Stimulated activated CD8-positive, alpha-beta memory T cell treated with anti-CD3 and anti-CD28 coated beads, Interleukin-15, amount 100 ng/mL, for 48 hours (primary cell): ENCODE measurements at places on chromosomes 1 and 21.
A peak's percentile ranks its signal among the peaks of the same experiment; 100 is the strongest.

DNA sequence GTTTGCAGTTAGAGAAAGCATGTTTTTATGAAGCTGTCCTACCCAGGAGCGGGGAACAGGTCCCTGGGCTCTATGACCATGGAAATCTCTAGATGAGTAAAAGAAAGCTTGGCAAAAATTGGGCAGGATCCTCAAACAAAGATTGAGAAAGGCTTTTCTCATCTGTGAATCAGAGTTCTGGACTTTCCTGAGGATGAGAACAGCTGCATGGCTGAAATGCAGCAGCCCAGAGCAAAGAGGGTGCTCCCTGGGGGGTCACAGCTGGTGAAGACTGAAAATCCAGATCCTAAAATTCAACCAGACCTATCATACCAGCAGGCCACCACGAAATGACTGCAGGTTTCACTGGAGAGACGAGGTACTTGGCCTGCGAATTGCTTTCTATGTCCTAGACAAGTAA, 65.7 kb upstream of the APP start:
- no peak for DNase-seq

- no peak for DNase-seq
These were observed 6.0 kb downstream of the PTTG1IP start for GRCh38 chr21:44867464-44867863.

- no peak for DNase-seq
These were observed 27.4 kb downstream of the DTL start for GRCh38 chr1:212062832-212063438.

DNA sequence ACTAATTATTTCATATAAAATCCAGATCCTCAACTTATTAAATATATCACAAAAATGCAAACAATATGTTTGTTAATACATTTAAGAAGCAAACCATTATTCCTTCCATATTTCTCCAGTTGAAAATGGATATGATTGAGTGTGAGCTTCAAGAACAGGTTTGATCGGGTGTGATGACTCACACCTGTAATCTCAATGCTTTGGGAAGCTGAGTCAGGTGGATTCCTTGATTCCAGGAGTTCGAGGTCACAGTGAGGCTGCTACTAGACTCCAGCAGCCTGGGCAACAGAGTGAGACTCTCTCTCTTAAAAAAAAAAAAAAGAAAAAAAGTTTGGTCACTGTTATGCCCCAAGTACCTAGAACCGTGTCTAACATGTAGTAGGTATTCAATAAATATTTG, 42.9 kb upstream of the RRP15 start:
- no peak for DNase-seq

- no peak for DNase-seq
These were observed 60.8 kb upstream of the PRKACB start for GRCh38 chr1:84083307-84083706.

GRCh38 chr1:11708554-11709350, 17.2 kb downstream of the DRAXIN start:
- DNase-seq, result no peak

DNA sequence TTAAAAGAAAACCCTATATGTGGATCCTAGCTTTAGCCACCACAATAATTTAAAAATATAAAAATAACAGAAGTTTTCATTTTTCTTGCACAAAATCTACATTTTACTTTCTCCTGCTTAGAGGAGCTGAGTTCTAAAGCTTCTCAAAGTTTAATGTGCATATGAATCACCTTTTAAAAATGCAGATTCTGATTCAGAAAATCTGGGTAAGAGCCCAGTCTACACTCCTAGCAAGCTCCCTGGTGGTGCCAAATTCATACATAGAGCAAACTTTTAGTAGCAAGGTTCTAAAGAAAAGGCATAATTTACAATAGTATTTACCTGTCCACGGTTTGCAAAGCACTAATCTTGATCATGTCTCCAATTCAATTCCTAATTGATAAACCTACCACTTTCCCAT, 19.3 kb downstream of the RSBN1 start:
- no peak for DNase-seq

DNA sequence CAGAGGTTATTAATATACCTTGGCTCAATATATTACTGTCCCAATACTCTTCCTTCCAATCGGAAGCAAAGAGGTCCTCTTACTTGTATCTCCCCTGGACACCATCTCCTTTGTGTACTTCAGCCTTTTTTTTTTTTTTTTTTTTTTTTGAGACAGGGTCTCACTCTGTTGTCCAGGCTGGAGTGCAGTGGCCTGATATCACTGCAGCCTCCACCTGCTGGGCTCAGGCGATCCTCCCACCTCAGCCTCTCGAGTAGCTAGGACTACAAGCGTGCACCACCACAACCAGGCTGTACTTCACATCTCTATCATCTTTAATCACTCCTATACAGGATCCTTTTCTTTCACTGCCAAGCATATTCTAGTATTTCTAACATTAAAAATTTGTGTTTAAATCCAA, 2.8 kb upstream of the DARS2 start:
- DNase-seq, result no peak

DNA sequence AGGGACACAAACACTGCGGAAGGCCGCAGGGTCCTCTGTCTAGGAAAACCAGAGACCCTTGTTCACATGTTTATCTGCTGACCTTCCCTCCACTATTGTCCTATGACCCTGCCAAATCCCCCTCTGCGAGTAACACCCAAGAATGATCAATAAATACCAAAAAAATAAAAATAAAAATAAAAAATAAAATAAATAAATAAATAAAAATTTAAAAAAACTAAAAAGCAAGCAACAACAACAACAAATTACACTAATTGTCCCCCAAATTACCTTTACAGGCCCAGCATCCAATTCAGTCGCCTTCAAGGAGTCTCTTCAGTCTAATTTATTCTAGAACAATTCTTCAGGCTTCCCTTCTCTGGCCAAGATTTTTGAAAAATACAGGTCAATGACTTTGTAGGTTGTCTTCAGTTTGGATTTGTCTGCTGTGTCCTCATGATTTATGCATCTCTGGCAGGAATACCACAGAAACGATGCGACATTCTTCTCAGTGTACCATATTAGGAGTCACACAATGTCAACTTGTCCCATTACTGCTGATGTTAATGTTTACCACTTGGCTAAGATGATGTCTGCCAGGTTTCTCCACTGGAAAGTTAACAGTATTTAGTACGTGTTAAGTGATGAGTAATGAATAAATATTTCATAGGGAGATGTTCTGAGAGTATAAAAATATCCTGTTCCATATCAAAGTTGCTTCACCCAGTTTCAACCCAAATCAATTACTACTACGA, 20.3 kb upstream of the BMP8B start:
- DNase-seq, result no peak

- DNase-seq, result no peak
These were observed 27.6 kb downstream of the CD244 start for GRCh38 chr1:160834945-160835565.

DNA sequence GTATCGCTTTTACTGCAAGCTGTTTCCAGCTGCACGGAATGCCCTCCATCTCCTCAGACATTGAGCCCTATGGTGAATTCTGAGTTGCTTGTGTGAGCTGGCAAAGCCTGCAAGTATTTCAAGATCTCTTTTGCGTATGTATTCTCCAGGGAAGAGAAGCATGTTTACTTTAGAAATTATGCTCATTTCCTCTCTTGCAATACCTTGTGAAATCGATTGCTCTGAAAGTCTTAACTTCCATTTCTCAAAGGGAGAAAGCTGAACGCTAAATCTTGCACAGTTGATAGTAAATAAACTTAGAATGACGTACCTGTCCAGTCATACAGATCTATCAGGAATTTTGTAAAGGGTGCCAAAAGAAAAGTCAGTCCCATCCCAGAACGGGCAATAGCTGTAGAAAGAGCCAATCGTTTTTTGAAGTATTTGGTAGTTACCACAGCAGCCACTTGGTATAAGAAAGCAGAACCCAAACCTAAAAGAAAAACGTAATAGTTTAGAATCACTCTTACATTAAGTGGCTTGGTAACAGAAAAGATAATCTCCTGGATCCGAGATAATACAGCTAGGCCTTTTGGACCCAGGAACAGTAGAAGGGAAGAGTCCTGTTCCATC, 10.0 kb downstream of the SLC16A4 start:
- DNase-seq, result no peak

GRCh38 chr1:203516906-203517305, 23.0 kb downstream of the OPTC start:
- DNase-seq, result no peak

DNA sequence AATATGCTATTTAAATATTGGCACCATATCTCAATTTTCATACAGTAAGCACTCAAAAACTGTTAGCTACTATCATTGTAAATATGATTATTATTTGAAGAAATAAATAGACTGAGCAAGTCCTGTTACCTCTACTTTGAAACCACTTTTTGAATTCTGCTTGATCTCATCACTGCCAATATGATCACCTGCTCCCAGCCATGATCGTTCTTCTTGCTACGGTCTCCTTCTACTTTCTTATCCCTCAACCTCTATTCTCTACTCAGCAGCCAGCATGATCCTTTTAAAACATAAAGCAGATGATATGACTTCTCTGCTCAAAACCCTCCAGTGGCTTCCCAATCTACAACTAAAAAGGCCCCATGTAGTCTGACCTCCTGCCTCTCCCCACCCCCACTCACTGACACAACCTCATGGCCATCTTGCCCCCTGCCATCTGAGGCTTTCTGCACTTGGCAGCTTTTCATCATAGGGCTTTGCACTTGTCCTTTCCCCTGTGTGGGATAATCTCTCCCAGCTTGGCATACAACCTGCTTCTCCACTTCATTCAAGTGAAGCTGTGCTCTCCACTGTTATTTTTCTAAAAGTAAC, 27.2 kb downstream of the CD34 start:
- no peak for DNase-seq

- DNase-seq, result no peak
These were observed 102.4 kb upstream of the TLR5 start for GRCh38 chr1:223245411-223245810.

DNA sequence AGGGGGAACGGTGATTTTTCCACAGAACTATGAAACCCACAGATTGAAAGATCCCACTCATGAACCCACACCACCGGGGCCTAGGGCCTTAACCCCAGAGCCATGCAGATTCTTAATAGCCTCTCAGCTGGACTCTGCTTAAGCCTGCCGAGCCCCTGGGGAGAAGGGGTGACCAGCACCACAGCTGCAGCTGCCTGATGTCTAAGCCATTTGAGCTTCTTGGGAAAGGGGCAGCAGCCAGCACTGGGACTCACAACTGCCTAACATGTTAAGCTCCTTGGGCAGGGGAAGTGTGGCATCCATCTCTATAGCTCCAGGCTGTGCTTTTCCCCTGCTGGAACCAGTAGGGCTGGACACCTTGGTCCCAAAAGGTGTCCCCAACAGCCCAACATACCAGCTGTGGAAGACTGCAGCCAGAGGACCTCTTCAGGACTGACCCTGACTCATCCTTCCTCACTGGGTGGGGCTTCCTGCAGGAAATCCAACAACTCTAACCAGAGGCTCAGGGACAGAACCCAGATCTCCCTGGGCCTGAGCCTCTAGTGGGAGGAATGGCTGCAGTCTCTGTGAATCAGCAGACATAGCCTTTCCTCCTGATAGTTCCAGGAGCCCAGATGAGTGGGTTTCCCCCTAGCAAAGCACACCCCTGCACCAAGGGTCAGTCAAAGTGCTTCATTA, 34.6 kb upstream of the FMO3 start:
- no peak for DNase-seq

DNA sequence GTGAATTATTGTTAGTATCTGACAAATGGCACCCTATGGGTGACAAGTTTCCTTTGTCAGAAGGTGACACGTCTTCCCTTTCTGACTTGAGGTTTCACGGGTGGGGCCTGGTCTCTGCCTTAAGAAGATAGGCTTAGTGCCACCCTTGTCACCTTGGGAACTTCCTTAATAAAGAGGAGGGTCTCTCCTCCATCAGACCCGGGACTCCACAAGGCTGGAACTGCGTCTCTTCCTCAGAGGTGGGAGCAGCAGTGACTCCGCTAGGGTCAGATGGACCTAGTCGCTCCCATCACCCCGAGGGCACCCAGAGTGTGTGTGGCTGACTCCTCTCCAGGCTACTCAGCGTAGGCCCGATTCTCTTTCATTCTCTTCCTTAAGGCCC, 774 bp upstream of the WDTC1 start:
- peak; percentile 4 for DNase-seq

GRCh38 chr1:19427087-19427781, 58.1 kb downstream of the CAPZB start:
- no peak for DNase-seq

DNA sequence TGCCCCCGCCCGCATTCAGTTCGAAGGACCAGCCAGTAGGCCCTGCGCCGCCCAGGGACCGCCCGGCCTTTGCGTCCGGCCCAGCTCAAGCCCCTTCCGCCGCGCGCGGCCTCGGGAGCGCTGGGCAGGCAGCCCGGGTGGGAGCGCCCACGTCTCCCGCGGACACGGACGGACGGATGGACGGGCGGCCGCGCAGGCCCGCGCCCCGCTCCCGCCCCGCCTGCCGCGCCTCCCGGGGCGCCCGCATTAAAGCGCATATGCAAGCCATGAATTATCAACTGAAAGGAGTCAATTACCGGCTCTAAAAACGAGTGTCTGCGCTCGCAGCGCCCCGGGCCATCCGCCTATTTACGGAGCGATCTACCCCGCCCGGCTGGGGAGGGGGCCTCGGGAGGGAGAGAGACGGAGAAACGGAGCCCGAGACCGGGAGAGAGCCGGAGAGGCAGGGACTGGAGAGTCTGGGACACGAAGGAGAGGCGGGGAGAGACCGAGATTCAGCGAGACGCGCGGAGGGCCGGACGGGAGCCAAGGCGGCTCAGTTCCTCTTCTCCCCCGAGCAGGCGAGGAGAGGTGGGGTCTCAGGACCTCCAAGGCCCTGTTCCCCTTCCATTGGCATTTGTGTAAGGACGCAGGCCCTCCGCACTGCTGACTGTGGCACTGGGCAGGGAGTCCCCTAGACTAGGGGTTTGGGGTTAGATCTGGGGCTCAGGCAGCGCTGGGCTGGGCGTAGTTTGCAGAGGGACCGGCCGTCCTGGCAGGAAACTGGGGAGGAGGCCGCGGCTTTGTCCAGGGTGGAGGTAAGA, 41.3 kb upstream of the DMBX1 start:
- DNase-seq, result no peak

DNA sequence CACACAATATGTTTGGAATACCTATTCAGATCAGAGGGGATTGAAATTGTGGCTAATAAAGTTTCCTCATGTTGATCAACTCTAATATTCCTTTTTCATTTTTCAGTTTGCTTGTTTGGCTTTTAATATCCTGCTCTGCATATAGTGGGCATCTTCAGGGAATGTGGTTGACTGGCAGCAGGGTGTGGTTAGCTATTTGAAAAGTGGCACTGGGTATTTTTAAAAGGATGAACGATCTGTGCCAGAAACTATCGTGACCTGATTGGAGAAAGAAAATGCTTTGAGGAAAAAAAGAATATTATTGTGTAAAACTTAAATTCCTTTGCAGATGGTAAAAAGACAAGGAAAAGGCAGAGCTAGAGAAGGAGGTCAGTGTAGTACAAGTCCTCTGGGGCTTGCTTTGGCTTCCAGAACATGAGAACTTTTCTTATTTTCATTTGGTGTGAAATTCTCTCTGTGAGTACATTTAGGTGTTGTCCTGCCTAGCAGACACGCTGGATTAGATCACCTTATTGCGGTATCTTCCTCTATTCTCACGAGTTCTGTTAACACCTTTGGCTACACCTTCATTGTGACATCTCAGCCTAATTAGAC, 329.7 kb upstream of the SNX7 start:
- DNase-seq, result no peak

- no peak for DNase-seq
These were observed 89.6 kb downstream of the TGFBR3 start for GRCh38 chr1:91796390-91796654.
